ENCODE measurements at places on chromosomes 5 and 9.

DNA sequence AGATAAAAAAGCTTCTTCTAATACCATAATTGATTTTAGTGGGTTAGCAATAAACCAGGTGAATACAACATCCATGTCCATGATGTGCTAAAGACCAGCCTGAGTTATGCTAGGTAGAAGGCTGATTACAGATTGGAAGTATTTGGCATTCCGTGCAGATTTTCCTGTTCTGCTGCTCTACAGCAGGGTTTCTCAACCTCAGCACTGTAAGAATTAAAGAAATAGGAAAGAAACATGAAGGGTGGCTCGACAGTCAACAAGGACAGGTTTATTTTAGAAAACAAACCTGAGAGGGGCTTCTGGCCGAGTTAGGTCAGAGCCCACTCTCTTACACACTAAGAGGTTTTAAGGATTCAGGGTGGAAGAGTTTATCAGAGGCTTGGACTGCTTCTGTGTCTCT lies 42.3 kb downstream of the ZFAND5 start:
- DNase-seq, result no peak

DNA sequence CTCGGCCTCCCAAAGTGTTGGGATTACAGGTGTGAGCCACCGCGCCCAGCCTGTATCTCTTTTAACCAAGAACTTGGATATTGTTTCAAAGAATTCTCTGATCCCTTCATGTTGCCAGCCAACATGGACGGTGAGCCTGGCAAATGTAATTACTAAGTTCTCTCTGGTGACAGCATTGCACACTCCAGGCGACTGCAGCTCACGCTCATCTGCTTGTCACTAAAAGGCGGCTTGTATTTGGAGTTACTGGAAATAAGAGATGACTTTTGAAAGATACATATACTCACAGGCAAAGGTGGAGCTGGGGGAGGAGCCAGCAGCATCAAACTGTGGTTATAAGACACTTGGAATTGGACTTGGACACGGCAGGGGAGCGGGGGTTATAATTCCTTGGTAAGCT lies 172.3 kb downstream of the SLIT3 start:
- no peak for DNase-seq

DNA sequence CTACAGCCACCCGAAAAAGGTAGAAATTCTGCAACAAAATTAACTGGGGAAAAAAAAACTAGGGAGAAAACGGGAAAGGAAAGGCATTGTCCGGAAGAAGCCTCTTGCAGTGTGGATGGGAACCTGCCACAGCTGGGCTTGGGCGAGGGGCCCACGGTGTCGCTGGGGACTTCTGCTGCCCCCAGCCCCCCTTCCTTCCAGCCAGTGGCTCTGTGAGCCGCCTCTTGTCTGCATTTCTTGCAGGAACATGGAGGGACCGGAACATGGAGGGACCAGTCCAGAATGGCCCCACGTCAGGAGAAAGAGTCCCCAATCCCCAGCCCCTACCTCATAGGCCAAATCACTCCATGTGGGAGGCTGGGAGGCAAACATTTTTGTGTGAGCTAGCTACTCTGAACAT lies 36.9 kb upstream of the EXOC3 start:
- no peak for DNase-seq

DNA sequence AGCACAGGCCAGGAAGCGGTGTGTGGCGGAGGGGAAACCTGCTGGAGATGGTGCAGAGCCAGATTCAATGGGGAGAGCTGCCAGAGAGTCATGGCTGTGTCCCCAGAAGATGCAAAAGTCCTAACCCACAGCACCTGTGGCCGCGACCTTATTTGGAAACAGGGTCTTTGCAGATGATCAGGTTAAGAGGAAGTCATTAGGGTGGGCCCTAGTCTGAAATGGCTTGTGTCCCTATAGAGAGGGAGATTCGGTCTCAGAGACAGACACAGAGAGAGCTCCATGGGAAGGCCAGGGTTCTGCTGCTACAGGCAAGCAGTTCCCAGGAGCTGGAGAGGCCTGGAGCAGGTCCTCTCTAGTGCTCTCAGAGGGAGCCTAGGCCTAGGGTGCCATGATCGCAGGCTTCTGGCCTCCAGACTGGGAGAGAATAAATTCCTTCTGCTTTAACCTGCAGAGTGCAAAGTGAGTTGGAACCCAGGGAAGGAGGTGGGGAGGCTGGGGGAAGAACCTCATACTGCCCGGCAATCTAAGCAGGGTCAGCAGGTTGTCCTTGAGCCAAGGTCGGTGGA lies 1.9 kb upstream of the LPCAT1 start:
- peak; percentile 79 for DNase-seq

GRCh38 chr5:178235588-178235974 lies 3.0 kb upstream of the PHYKPL start:
- DNase-seq, result no peak

DNA sequence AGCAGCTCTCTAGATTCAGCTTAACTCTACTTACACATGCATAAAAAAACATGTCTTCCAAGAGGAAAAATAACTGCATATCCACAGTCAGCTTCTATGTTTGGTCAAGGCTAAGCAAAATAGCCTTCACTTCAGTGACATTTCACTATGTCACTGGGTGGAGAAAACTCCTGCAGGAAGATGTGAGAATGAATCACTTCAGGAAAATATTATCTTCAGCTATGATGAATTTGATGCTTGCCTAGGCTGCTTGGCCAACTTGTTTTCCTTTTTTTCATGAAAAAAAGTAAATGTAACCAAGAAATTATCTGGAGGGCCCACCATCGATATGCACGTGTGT lies 143.0 kb upstream of the ZNF608 start:
- DNase-seq, result no peak

- no peak for DNase-seq
Measured at GRCh38 chr9:14318361-14318760, 4.4 kb upstream of the NFIB start.

GRCh38 chr9:114070188-114071103 lies 7.7 kb downstream of the AMBP start:
- DNase-seq, result no peak

GRCh38 chr9:19828576-19829109 lies 39.8 kb upstream of the SLC24A2 start:
- DNase-seq, result no peak

- no peak for DNase-seq
Measured at GRCh38 chr5:56233230-56233629, at the start of gene ANKRD55. TSS of gene ANKRD55 (minus strand) at chr5:56233330. CDS start at chr5:56232913, 417 bp downstream.

GRCh38 chr9:10250219-10250618 lies 362.6 kb downstream of the PTPRD start:
- DNase-seq, result no peak

- no peak for DNase-seq
Measured at GRCh38 chr5:132099905-132100304, 26.3 kb downstream of the CSF2 start.

DNA sequence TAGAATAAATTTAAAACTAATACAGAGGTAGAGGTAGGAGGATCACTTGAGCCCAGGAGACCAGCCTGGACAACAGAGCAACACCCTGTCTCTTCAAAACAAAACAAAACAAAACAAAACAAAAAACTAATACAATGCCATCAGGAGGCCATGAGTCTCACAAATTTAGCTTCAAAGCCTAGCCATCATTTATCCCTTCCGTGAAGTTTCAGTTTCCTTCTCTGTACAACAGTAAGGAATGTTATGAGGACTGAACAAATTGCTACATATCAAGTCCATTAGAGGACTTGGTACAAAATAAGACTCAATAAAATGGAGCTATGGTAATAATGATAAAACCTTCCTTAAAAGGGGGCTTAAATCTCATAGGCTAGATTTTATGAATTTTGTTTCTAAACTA lies 60.8 kb downstream of the MAPKAP1 start:
- no peak for DNase-seq

DNA sequence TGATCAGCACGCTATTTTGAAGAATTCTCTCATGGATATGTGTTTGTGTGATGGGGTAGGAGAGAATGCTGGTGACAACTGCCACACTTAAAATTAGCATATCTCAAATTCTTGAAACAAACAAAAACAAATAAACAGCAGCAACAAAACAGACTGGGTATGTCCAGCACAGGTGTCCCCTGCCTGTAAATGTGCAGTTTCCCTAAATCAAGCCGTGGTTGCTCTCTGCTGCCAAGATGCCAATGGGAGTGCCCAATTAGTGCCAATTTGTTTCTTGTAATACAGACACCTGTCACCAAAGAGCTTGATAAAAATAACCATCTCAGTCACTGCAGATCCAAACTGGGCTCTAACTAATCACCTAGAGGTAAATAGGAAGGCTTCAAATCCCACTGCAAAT lies 144.2 kb upstream of the SMARCA2 start:
- DNase-seq, result no peak

- DNase-seq, result no peak
Measured at GRCh38 chr5:95725071-95725820, 5.9 kb upstream of the RHOBTB3 start.

GRCh38 chr9:105890046-105890822 lies 195.9 kb downstream of the TMEM38B start:
- no peak for DNase-seq

GRCh38 chr9:23907343-23907742 lies 81.3 kb upstream of the ELAVL2 start:
- DNase-seq, result no peak

DNA sequence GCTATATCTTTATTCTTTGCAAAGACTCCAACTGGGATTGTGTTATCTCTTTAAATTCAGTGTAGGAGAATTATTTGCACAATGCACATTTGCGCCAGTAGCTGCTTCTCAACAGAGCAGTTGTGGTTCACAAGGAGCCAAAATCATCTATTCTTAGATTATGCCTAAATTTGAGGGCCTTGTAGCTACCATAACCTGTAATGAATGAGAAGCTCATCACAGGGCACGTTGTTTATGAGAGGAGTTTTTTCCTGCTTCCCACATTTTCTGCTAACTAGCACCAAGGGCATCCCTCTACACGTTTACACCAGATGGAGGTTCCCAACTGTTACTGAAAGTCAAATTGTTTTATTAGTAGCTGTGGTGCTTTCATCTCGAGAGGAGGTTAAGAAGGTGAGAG lies 322.4 kb downstream of the TMEM161B start:
- no peak for DNase-seq

- no peak for DNase-seq
Measured at GRCh38 chr5:380701-381309, 59.3 kb downstream of the AHRR start.

DNA sequence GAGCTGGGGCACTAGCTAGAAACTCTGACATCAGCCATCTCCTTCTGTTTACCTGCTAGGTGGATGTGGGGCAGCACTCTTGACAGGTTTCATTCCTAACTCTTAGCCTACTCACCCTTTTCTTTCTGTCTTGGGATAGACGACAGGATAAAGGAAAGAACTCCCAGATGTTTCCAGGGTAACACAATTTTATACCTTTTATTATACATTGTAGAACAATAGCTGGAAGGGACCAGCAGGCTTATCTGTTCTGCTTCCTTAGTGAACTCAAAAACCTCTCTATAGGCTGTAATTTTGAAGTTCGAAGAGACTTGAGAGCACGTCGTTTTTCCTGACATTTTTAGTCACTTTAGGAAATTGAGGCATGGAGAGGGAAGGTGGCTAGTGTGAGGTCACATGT lies 13.2 kb downstream of the SPTAN1 start:
- no peak for DNase-seq

- DNase-seq, result no peak
Measured at GRCh38 chr5:156395306-156395675, 68.3 kb downstream of the SGCD start.

- no peak for DNase-seq
Measured at GRCh38 chr5:158884827-158885518, 214.7 kb downstream of the EBF1 start.

GRCh38 chr9:71604197-71605063 lies 163.9 kb downstream of the CEMIP2 start:
- DNase-seq, result no peak

DNA sequence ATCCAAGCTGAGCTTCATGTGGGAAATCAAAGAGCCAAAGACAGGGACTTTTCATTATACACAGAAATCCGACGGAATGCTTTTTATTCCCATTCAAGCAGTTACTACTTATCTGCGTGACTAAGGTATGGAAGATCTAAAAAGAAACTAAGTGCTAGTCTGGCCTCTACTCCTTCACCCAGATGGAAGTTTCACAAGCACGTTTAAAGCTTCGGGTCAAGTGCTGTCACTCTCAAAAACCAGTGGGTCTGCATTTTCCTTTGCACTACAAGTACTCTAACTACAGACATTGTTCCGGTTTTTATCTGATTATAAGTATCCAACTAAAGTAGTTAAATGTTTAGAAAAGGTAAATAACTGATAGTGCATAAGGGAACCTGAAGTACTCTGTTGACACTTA lies 13.7 kb upstream of the MTAP start:
- no peak for DNase-seq

DNA sequence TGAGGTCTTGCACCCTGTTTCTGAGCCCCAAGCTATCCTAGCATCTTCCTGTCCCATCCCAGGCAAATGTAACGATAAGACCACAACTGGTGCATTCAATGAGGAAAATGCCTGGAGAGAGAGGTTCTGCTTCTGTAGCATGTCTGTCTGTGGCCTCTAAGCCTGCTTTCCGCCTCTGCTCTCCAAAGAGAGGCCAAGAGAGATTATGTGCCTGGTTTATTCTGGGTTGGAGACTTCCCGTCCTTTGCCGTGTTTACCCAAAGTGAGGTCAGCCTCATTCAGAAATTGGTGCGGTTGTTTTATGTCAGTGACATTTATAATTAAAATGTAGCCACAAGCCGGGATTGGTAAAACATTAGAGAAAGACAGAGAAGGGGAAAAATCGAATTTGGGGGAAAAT lies 77.8 kb downstream of the FGF1 start:
- no peak for DNase-seq

DNA sequence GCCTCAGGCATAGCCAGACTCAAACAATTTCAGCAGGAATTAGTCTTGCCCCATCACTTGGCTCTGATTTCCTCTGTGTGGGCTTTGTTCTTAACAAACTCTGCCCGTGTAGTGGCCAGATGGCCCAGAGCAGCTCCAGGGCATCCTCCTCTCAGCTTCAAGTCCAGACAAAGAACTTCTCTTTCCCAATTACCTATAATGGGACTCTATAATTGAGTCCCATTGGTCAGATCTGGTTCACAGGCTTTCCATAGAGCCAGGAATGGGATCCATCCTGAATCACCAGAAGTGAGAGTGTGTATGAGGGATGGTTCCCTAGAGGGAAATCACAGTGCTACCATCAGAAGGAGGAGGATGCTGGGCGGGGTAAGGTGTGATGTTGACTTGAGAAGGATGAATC lies 515.8 kb downstream of the KIF4B start:
- no peak for DNase-seq

DNA sequence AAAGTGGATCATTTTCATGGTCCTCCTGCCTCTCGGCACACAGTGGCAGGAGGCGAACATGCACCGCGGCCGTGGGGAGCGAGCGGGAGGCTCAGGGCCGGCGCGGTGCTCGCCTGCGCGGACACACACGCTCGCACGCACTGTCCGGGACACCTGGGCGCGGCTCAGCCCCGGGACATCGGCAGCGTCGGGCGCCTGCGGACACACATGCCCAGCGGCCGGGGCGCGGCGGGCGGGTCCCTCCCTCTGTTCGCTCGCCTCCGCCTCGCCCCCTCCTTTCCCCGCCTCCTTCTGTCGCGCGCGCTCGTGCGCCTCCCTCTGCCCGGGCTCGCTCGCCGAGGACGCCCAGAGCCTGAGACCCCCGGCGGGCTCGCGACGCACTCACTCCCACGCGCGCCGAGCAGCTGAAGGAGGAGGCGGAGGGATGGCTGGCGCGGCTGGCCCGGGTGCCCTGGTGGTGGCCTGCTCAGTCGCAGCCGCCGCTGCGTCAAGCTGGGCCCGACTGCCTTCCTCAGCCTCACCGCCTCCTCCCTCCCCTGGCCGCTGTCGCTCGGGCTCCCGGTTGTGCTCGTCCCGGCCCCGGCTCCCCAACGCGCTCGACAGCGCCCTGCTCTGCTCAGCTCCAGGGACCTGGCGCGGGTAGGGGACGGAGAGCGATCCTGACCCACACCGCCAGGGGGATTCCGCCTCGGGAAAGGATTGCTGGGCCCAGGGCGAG lies at the start of gene FRMD3:
TSS of gene FRMD3 (minus strand) at position 230 of the 718 bp plus-strand sequence. CDS start at position 60, 170 bp downstream.
- no peak for DNase-seq

All from vagina (tissue), 2 donors.